Right ventricle myocardium superior (tissue), 1 donor: ENCODE measurements at places on chromosomes 5 and 9. TPM values are rescaled to one million over a fixed set of nuclear protein-coding genes. Genes with fewer than 3 reads are reported as not detected.

- DNase-seq = no peak
Measured at GRCh38 chr9:114429488-114429887, 41.7 kb upstream of the AKNA start.

DNA sequence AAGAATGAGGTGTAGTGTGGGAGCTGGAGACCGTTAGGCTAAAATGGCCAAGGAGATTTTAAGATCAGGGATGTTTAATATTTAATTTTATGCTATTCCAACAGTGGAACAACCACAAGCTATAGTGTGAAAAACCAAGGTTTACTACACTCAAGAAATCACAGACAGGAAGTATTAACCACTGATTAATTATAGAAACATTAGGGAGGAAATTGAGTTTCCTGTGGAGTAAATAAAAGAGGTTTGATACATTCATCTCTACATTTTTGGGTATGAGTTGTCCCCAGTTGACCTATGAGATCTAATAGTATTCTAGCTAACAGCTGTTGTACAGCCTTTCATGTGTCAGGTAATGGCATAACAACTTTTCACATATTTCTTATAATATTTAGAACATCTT lies 103.7 kb upstream of the MPDZ start:
- no peak for DNase-seq

GRCh38 chr9:124191691-124192395 lies 65.9 kb upstream of the NEK6 start:
- DNase-seq = no peak

DNA sequence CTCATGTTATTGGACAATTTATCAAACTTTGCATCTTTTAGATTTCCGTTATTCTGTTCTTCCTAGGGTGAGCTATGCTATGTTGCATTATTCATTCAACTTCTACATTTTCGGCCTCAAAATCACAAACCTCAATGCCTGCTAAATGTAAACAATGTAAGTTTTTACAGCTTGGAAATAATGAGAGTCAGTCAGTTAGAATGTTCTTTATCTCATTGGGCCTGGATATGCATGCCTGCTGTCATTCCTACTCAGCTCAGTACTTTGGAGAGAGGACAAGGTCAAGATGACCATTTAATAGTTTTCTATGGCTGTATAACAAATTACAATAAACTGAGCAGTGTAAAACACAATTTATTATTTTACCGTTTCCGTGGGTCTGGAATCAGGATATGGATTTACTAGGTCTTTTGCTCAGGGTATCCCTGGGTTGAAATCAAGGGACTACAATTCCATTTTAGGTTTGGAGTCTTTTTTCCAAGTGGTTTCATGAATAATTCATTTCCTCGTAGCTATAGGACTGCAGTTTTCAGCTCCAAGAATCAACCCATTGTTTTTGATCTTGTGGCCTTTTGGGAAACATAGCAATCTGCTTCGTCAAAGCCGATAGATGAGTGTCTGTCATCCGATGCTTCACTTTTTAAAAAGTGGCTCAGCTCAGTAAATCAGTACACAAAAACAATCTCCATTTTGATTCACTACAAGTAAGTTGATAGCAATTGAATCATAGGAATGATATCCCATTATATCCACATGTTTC lies 1143.2 kb upstream of the CDH6 start:
- DNase-seq = no peak

- no peak for DNase-seq
Measured at GRCh38 chr5:103829585-103829984, 267.0 kb upstream of the NUDT12 start.

GRCh38 chr5:15823398-15823797 lies 323.4 kb downstream of the FBXL7 start:
- DNase-seq = no peak

- no peak for DNase-seq
Measured at GRCh38 chr9:95000821-95001220, 274.3 kb downstream of the AOPEP start.

GRCh38 chr5:80059354-80059980 lies 24.3 kb downstream of the THBS4 start:
- DNase-seq = no peak

DNA sequence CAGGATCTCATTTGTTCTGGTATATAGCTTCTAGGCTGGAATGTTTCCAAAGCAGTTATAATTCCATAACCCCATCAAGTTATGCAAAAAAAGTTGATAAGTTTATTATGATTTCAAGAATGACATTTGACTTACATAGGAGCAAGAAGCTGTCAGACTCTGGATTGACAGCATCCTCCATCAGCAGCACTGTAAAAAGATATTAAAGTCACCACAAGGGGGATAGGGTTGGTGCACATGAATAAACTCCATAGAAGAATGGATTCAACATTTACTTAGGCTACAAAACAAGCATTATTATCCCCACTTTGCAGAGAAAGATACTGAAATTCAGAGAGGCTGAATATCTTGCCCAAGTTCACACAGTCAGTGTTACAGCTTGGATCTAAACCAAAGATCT lies 208.9 kb upstream of the SLC30A5 start:
- no peak for DNase-seq

DNA sequence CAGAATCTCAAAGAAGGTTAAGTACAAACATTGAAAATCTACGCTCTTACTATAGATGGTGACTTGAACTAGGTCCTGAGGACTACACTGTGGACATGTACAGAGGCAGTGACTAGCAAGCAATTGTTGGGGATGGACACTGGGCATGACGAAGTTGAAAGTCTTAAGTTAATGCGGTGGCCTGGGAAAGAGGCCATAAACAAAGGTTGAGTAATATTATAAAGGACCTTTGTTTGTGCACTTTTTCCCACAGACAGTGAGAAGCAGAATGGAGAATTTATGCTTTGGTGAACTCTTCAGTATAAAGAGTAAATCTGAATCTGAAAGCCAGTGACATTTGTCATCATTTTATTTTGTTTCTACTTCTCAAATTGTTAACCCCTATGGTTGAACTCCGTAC lies 15.3 kb downstream of the ALDH1A1 start:
- DNase-seq = no peak

DNA sequence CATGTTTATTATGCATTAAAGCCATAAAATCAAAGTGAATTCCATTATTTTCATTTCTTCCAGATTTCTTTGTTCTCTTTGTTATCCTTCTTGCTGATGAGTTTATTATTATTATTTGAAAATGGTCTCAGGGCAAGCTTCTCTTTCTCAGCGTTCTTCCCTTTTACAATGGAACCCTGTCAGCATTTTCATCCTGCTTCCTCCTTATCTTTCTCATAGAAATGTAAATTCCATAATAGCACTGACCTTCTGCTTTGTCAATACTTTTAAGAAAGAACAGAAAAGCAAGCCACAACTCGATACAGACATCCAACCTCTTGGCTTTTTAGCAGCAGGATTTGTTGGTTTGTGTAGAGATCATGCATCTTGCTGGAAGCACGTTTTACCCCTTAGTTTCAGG lies 114.0 kb upstream of the BASP1 start:
- no peak for DNase-seq

GRCh38 chr5:18099261-18099660 lies 465.0 kb downstream of the TAF11L14 start:
- no peak for DNase-seq

- DNase-seq = no peak
Measured at GRCh38 chr9:70136632-70137031, 93.0 kb downstream of the MAMDC2 start.

- DNase-seq = no peak
Measured at GRCh38 chr9:127987103-127987614, 6.4 kb upstream of the EEIG1 start.

- DNase-seq = no peak
Measured at GRCh38 chr5:73921741-73922140, 295.7 kb downstream of the ARHGEF28 start.

DNA sequence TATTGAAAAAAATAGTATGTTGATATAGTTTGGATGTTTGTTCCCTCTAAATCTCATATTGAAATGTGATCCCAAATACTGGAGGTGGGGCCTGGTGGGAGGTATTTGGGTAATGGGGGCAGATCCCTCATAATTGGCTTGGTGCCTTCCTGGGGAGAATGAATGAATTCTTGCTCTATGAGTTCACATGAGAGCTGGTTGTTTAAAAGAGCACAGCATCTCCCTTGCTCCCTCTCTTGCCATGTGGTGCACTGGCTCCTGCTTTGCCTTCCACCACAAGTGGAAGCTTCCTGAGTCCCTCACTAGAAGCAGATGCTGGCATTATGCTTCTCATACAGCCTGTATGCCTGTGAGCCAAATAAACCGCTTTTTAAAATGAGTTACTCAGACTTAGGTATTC lies 154.8 kb downstream of the ADAMTS6 start:
- no peak for DNase-seq

DNA sequence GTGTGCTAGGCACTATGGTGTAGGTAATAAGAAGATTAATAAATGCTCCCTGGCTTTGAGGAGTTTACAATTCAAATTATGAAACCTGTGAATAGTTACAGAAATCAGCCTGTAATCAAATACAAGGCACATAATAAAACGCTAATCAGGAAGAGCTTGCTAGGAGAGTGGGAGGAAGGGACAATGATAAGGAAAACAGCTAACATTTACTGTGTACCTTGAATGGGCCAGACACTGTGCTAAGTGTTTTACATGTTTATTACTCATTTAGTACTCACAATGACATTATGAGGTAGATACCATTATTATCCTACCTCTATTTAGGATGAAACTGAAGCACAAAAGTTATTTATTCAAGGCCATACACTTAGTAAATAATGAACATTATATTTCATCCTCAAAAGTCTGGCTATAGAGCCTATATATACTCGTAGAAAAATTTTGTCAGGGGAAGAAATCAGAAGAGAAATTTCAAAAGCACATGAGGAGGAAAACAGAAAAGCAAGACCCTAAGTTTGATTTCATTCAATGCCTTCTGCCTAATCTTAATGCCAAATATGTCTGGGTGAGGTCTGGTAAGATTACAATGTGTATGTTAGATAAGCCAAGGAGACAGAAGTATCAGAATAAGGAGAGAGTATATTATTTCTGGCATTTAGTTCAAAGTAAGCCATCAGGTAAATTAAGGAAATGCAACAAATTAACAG lies 35.9 kb downstream of the AFF4 start:
- DNase-seq = no peak

The SLC34A3 gene
- total RNA-seq = not detected

The IL6ST gene
- 137 TPM for total RNA-seq

The SELENOP gene
- total RNA-seq = 292 TPM
